ENCODE measurements at places on chromosomes 5 and 9.

DNA sequence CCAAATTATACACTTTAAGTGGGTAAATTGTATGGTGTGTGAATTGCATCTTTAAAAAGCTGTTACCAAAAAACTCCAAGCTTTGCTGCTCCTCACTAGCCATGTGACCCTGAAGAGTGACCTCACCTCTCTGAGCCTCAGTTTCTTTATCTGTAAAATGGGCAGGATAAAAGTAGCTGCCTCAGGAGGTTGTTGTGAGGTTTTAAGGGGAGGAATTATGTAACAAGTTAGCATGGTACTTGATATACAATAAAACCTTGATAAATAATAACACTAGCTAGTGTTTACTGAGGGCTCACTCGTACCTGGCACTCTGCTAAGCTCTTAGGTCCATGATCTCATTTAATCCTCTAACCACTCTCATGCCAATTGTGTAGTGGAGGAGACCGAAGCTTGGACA, 19.0 kb upstream of the PHF19 start:
- DNase-seq = no peak

DNA sequence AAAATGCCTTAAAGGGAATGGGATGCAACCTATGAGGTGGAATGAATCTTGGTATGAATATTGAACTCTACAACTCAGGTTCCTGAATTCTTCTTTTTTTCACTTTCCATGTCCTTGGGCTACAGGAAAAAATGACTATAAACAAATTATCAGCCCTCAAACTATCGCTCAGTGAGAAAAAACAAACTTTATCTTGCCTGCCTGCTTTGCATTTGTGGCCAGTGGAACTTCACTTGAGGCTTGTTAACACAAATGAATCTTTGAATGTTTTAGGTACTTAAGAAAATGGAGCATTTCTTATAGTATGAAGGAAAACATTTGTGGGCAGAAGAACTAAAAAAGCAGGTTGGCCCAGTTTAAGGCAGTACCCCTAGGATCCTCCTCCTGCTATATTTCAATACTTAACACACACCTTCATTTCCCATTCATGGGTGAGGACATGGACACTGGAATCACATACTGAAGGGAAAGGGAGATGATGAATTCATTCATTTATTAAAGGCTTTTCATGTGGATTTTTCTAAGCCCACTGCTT, 34.1 kb downstream of the ELOVL7 start:
- no peak for DNase-seq

DNA sequence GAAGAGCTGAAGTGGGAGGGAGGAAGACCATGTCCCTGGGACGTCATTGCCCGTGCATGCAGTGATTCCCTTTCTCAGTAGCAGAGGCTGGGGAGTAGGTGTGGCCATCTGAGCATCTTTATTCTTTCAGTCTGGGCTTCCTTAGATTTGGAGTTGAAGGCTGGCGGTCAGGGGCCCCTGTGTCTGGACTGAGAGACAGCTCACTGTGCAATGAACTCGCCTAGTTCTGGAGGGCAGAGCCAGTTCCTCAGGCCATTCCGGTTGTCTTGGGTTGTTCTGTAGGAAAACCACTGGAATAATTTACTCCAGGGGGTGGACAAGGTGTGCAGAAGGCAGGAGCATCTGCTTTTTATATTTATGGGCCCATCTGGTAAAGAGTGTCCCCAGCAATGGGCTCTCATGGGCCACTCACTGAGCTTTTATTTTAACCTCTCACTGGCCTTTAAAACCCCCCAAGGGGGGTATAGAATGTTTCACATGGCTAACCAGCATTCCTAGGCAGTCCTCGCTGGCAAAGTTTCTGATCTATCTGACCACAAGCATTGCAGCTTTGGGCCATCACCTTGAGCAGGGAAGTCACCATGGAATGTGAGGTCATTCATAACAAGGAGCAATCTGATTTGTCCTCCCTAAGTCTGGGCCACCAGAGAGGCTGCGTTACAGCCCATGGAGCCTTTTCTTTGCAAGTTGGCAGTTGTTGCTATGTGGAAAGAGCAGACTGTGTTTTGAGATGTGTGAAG, 9.2 kb downstream of the STC2 start:
- no peak for DNase-seq

- DNase-seq = no peak
Measured at GRCh38 chr9:124210697-124211096, 47.1 kb upstream of the NEK6 start.

- DNase-seq = peak; percentile 59
Measured at GRCh38 chr5:93790401-93790800, 49.0 kb upstream of the POU5F2 start.

- DNase-seq = no peak
Measured at GRCh38 chr5:4220016-4220415, 624.4 kb downstream of the IRX1 start.

- DNase-seq = no peak
Measured at GRCh38 chr9:17807613-17808282, 228.9 kb downstream of the SH3GL2 start.

GRCh38 chr5:172770374-172770674, 671 bp downstream of the DUSP1 start:
- DNase-seq = no peak

GRCh38 chr5:158877124-158877581, 222.6 kb downstream of the EBF1 start:
- DNase-seq = no peak

DNA sequence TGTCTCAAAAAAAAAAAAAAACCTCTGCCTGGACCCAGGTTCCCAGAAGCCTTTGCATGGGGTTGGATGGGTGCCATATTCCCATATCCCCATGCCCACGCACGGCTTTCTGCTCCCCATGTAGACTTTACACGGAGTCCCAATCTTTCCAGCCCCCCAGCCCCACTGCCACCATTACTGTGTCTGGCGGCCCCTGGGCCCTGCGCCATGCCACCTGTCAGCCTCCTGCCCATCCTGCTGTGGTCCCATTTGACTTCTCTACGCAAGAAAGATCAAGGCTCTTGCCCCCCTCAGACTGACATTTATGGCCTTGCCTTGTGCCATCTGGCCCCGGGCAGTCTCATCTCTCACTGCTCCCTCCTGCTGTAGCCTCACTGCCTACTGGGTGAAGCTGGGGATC, 6.5 kb upstream of the AK1 start:
- no peak for DNase-seq

GRCh38 chr9:104386425-104387069, 117.5 kb upstream of the OR13F1 start:
- peak; percentile 12 for DNase-seq

DNA sequence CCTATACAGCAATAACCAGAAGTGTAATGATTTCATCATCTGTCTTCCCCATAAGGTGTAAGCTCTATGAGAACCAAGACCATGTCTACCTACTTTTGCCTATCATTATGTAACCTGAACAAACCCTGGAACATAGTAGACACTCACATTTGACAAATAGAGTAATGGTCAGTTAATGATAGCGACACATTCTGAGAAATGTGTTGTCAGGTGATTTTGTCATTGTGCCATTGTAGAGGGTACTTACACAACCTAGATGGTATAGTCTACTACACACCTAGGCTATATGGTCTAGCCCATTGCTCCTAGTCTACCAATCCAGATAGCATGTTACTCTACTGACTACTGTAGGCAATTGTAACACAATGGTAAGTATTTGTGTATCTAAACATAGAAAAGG, 22.3 kb upstream of the WDR41 start:
- no peak for DNase-seq

GRCh38 chr5:136076067-136076466, 47.3 kb downstream of the TGFBI start:
- no peak for DNase-seq

DNA sequence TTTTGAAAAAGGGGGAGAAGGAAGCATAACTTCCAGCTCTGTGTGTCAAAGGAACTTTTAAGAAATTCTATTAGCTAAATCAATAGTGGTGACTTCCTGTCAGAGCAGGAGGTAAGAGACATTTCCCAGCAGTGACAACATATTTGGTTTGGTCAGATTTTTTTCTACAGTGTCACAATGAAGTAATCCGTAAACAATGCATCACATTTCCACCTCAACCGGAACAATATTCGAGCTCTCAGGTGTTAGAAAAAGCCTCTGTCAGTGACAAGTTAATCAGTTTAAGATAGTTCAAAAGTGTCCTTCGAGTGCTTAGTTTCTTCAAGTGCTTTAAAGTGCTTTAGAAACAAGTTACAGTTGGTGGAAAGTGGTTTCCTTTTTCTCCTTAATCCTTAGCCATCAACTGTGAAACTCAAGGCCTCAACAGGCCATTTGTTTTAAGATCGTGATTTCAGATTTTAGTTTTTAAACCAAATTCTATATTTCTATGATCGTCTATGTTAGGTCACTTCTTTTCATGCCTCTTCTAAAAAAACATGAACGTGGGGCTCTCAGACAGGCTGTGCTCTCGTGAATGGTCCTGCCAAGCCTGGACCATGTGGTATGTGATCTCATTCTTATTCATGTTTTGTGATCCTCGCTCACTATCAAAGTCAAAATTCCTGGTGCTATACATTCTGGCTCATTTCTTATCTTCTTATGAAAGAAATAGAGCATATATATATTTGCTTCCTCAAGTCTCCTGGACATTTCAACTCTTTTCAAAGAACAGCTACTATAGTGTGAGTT, 181.9 kb upstream of the HMHB1 start:
- peak; percentile 52 for DNase-seq

- peak; percentile 68 for DNase-seq
Measured at GRCh38 chr9:4305065-4305985, 5.5 kb upstream of the GLIS3 start.

DNA sequence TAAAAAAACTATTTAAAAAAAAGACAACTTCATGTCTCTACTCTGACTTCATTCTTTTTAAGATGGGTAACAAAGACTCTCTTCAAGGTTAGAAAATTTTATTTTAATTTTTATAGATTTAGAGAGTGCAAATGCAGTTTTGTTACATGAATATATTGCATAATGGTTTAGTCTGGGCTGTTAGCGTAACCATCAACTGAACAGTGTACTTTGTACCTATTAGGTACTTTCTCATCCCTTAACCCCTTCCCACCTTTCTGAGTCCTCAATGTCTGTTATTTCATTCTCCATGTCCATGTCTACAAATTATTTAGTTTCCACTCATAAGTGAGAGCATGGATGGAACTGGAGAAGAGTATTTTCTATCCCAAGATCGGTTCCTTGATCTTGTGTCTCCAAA, 16.8 kb downstream of the TLR4 start:
- DNase-seq = no peak

- no peak for DNase-seq
Measured at GRCh38 chr5:133233616-133234015, 181.8 kb downstream of the HSPA4 start.

- DNase-seq = no peak
Measured at GRCh38 chr9:13598738-13599137, 319.2 kb upstream of the MPDZ start.

DNA sequence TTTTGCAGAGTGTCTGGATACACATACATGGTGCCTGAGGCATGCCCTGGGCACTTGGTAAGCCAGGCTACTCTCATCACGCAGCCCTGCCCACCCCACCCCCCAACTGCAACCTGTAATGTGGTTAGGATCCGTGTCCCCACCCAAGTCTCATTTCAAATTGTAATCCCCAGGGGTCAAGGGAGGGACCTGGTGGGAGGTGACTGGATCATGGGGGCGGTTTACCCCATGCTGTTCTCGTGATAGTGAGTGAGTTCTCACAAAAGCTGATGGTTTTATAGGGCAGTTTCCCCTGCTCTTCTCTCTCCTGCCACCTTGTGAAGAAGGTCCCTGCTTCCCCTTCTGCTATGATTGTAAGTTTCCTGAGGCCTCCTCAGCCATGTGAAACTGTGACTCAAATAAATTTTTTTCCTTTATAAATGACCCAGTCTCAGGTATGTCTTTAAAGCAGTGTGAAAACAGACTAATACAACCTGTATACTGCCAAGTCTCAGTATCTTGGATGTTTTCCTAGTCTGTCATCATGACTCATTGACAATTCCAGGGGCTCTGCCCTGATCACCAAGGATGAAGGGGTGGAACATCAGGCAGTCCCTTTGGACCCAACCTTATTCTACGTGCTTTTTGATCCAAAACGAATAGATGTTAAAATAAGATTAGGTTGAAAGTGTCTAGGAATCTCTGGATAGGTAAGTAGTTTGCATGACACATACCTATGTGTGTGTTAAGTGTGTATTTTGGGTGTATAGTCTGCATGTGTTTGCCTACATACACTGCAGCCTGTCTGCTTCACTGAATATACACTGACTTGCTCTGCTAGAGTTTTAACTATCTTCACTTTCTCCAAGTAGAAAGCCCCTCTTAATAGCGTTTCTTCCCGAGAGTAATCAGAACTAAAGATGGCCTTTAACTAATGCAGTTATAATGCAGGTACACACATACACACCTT, 293.8 kb downstream of the SLIT3 start:
- no peak for DNase-seq

- DNase-seq = no peak
Measured at GRCh38 chr9:18638371-18639249, 164.7 kb downstream of the ADAMTSL1 start.

GRCh38 chr5:154220625-154221024, 30.1 kb downstream of the GALNT10 start:
- peak; percentile 50 for DNase-seq

- DNase-seq = no peak
Measured at GRCh38 chr9:87063871-87064270, 116.6 kb upstream of the GAS1 start.

GRCh38 chr5:78562001-78562400, 86.6 kb downstream of the LHFPL2 start:
- DNase-seq = no peak

DNA sequence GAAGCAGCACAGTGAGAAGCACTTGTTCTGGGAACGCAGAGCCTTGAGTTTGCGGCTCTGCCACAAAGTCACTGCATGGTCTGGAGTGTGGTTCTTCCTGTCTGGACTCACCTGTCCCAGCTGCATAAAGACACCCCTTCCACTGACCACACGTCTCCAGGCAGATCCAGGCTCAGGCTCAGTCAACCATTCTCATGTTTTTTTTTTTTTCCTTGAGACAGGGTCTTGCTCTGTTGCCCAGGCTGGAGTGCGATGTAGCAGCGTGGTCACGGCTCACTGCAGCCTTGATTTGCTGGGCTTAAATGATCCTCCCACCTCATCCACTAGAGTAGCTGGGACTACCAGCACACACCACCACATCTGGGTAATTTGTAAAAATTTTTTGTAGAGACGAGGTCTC, 102.9 kb upstream of the KLF4 start:
- DNase-seq = no peak

- no peak for DNase-seq
Measured at GRCh38 chr9:21638104-21638503, 156.0 kb upstream of the IFNE start.

All from epithelial cell of proximal tubule (primary cell).